GM20000 (cell line): ENCODE measurements at places on chromosomes 4 and X.

DNA sequence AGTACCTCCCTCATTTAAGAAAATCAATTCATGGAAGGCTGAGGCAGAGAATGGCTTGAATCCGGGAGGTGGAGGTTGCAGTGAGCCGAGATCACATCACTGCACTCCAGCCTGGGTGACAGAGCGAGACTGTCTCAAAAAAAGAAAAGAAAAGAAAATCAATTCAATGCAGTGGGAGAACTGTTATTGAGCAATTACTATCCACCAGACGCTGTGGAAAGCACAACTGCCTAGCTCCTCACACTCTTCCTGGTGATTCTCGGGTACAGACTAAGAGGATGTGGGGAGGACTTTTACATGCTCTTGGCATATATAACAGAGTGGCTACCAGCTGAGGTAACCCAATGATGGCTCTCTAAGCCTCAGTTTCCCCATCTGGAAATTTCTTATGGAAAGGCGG, 2.7 kb upstream of the TMSB4X start:
- no peak for DNase-seq

DNA sequence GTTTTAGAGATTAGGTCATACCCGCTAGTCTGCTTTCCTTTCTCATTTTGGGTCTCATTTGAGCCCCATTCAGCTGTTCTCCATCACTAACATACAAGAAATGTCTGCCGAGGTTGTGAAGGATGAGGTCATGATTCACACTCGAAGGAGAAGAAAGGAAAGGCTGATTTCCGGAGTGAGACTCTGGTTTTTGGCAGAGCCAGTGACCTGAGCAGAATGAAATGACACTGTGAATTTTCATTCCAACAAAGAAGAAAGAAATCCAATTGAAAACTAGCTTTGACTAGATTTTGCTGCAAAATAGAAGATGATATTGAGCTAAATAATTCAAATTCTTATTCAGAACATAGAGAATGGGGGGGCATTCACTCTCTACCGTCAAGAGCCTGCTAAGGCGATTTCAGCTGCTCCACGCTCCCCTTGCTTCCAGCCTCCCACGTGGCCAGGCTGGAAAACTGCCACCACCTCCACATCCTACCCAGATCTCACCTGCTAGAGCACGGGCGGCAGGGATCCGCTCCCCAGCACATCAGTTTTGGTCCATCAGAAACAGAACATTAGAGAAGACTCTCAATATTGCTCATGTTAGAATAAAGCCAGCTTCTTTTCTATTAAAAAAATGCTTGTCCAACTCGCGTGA, 39.0 kb downstream of the F11 start:
- no peak for DNase-seq

GRCh38 chr4:28373601-28374000, 1513.0 kb downstream of the STIM2 start:
- DNase-seq: no peak

DNA sequence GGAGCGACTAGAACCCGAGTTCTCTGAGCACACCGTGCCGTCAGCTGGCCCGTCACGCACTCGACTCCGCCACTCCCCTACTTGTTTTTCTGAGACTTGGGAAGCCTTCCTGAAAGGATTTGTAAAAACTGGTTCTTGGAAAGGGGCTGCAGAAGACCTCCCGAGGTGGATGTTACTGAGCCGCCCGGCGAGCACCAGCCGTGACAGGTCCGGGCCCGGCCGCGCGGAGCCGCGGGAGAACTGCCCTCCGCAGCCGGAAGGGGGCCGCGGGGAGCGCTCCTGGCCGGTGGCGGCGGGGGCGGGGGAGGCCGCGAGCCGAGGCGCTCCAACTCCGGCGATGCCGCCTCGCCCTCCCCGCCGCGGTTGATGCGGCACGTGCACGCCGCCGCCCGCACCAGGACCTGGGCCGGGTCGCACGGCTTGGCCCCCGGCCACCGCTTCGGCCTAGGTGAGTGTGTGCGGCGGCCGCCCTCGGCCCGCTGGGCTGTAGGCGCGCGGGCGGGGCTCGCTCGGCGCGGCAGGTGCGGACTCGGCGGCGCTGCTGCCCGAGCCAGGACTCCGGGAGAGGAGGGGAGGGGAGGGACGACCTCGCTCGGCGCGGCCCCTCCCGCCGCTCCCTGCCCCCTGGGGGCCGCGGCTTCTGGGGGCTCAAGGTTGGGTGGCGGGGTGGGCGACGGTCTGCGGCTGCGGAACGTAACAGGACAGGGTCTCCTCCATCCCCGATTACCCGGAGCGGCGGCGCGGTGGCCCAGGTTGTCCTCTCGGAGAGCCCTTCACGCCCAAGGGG, 1.7 kb downstream of the SPRY1 start:
- peak; percentile 84 for DNase-seq

- no peak for DNase-seq
Measured at GRCh38 chr4:165369522-165369921, 9.3 kb upstream of the CPE start.

GRCh38 chr4:1058198-1058996, 47.0 kb downstream of the FGFRL1 start:
- DNase-seq: no peak

DNA sequence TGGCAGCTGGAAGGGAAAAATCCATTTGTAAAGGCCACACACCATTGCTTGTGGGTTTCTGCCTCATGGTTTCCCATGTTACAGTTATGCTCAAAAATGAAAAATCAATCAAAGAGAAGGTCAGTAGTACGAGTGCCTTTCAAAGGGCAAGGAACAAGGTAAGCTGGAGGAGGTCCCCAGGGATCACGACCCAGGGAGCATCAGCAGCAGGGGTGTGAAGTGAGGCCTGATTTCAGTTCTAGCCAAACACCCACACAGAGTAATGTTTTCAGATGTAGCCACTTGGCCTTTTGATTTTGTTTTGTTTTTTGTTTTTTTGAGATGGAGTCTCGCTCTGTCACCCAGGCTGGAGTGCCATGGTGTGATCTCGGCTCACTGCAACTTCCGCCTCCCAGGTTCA, 69.4 kb upstream of the AFAP1 start:
- DNase-seq: peak; percentile 61

GRCh38 chr4:46524751-46525150, 134.8 kb upstream of the GABRA2 start:
- no peak for DNase-seq

DNA sequence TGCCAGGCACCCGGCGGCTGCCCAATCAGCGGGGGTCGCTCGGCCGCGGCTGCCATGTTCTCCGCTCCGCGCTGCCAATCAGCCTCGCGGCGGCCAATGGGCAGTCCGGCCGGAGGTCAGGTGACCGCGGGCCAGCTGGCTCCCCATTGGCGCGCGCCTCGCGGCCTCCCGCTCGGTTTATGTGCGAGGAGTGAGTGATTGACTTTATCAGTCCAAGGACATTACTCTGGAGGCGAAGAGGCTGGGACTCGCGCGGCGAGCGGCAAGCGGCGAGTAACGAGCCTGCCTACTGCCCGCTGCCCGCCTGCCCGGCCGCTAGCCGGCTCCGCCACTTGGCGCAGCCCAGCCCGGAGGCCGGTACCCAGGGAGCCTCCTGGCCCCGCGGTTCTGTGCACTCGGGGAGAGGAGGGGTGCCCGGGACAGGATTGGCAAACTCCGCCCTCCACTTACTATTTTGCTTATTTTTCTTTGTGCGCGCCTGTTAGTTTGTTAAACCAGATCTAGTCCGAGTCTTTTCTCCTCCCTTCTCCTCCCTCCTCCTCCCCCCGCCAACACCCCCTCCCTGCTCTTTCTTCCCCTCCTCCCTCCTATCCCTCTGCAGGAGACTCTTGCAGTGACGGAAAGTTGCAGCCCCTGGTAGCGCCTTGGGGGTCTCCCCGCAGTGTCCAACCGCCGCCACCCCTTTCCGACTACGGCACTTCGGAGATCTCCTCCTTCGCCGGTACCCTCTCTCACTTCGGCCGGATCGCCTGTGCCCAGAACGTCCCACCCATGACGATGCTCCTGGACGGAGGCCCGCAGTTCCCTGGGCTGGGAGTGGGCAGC, at the start of gene ZIC3:
TSS of gene ZIC3 (plus strand) at position 207 of the 825 bp plus-strand sequence. CDS start at position 772, 565 bp downstream.
- DNase-seq: no peak
